H7 (cell line): ENCODE measurements at places on chromosomes 6 and 20.

DNA sequence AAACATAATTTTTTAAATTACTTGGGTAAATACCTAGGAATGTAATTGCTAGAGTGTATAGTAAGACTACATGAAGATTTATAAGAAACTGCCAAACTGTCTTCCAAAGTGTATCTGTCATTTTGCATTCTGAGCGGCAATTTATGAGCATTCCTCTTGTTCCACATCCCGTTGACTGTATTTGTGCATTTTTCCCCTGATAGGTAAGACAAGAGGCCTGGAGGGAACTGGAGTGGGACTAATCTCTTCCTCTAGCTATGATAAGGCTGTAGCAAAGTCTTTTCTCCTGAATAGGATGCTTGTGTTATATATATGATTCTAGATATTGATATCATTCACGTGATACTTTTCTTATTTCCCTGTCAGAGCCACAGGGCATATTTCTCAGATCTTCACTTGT lies 1557.5 kb downstream of the GRIK2 start:
- DNase-seq = no peak

GRCh38 chr6:148343047-148343782 lies 577 bp downstream of the SASH1 start:
- DNase-seq = no peak

DNA sequence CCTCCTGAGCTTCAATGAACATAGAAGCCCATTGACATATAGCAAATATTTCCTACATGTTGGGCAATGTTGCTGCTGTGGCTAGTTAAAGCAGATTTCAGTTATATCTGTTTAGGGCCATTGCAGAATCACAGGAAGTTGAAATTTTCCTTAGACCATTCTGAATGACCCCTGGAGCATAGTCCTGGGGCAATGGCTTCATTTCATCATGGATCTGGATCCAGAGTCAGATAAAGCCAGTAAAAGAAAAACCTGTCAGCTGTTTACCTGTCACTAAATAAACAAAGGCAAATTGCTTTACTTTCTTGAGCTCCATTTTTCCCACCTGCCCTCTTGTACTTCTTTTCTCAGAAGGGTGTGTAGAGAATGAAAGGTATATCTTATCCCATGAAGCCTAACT lies 494.0 kb upstream of the MAP3K7 start:
- no peak for DNase-seq

DNA sequence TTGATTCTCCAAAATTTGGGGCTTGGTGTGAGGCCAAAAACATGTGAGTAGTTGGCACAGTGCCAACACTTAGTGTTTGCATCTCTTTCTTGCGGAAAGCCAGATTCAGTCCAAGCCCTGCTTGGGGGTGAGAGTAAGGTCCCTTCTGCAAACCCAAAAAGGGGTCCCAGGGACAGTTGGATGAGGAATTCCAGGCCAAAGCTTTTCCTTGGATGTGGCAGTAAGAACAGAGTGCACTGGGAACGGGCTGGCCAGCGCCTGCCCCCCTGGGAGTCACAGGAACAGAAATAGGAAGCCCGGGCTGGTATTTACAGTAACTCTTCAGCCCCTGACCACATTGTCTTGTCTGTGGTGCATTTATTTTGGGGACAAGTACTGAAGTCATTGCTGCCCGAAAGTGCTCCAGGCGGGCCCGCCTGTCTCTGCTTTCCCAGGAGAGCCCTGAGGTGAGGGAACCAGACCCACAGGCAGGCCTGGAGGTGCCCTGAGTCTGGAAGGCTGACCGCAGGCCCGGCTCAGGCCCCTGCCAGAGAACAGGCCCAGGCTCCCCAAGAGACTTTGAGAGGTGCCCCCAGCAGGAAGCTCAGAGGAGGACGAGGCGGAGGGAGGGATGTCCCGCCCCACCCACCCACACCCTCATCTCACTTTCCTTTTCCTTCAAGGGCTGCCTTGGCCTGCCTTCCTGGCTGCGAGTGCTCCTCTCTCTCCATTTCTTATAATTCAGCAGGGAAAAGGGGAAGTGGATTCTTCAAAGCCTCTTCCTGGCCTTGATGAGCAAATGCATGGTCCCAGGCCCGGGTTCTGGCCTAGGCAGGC lies 218.4 kb downstream of the MAFB start:
- DNase-seq = peak; percentile 31

DNA sequence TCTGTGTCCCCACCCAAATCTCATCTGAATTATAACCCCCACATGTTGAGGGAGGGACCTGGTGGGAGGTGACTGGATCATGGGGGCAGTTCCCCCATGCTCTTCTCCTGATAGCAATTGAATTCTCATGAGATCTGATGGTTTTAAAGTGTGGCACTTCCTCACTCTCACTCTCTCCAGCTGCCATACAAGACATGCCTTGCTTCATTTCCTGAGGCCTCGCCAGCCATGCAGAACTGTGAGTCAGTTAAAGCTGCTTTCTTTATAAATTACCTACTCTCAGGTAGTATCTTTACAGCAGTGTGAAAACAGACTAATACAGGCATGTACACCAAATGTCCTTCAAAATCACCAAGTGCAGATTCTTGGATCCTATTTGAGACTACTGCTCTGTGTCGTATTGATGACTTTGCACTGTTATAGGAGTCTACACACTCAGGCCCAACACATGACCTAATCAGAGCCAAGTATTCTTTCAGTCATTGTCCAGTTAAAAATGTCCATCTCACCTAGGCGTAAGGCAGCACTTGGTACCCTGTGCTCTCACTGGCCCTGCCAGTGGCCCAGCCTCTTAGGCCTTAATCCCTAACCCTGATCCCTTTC lies 52.8 kb upstream of the UST start:
- no peak for DNase-seq

DNA sequence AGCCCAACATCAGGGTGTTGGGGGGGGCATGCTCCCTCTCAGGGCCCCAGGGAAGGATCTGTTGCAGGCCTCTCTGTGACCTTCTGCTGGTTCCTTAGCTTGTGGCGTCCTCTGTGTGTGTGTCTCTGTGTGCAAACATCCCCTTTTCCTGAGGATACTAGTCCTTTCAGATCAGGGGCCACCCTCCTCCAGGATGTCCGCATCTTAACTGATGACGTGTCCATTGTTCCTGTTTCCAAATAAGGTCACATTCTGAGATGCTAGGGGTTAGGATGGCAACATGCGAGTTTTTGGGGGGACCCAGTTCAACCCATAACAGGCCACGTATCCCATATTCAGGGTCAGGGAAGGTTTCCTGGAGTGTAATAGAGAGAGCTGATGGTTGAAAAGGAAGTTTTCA lies 40.9 kb downstream of the GMPR start:
- no peak for DNase-seq

GRCh38 chr6:42961020-42961470 lies 491 bp downstream of the GNMT start:
- no peak for DNase-seq

GRCh38 chr6:46490425-46491200 lies 636 bp downstream of the RCAN2 start:
- peak; percentile 85 for DNase-seq

- no peak for DNase-seq
These were observed 109.0 kb downstream of the GJA10 start for GRCh38 chr6:90003069-90003795.

DNA sequence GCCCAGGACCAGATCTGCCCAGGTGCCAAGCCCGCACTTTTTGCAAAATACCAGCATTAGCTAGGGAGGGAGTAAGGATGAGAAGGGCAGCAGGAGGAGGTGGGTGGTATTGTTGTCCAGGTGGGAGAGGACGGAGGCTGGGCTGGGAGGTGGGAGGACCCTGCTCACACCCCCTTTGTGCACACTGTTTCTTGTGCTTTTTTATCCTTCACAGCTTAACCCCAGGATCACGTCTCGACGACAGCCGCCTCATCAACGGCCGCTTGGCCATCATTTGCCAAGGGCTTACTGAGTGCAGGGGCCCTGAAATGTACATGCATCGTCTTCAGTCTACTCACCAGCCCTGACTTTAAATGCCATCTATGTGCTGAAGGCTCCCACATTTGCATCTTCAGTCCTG lies 12.1 kb upstream of the TGM2 start:
- no peak for DNase-seq

DNA sequence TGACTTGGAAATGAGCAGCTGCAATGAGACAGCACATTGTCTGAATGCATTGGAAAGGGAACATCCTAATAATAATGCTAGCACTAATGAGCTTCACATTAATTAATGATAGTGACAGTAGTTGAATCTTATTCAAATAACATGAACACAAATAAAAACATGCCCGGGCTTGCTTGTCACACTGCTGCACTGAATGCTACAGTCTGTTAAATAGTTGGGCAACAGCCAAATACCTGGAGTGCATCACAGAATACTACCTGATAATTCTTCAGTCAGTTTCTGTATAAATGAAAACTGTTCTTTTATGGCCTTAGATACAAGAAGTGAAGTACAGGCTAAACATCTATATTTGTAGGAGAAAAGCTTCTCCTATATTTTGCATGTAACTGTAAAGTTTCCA lies 458.7 kb downstream of the RNF144B start:
- DNase-seq = no peak

- no peak for DNase-seq
These were observed 10.7 kb upstream of the MPC1 start for GRCh38 chr6:166393535-166393823.

DNA sequence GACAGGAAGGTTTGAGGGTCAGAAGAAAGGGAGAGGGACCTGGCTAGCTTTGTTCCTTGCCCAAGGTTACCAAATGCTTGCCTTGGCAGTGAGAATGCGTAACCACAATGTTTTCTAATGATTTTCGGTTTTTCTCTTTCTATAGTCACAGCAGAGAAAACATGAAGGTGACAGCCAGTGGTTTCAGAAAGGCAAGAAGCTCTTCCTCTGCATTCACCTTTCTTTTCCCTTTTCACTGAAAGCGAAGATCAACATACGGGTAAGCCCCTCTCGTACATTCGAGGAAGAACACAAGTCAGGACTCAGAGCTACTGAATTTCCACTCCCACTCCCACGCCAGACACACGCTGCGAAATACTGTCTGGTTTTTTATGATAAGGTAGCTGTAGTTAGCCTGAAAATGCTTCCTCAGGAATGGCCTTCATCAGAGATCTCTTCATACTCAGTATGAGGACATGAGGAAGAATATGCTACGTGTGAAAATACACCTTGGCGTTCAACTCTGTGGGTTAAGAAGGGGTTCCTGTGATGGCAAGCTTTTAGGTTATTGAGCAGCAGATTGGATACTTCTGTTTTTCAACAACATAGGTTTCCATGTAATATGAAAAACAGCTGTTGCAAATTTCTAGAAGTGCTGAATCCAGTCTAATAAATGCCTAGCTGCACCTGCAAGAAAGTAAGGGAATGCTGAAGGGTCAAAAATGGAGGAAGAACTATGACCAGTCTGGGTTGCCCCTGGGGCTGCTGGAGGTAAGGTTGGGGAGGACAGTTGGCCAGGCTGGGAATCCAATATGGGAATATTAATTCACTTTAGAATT lies 7.4 kb upstream of the CD83 start:
- no peak for DNase-seq

GRCh38 chr6:54805077-54805476 lies 41.5 kb upstream of the FAM83B start:
- DNase-seq = no peak

GRCh38 chr6:74408844-74409243 lies 712.8 kb downstream of the CD109 start:
- no peak for DNase-seq

DNA sequence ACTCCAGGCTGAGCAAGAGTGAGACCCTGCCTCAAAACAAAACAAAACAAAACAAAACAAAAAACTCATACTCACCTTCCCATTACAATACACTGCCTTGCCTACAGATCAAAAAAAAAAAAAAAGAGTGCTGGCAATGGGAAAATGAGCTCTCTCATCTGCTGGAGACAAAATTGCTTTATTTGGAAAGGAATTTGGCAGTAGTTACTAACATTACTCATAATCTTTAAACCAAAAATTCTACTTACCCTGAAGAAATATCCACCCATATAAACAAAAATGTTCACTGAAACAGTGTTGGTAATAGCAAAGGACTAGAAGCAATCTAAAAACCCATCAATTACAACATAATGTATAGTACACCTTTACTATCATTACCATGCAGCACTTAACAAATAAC lies 120.4 kb downstream of the RNGTT start:
- DNase-seq = no peak
